SK-N-SH (cell line): ENCODE measurements at places on chromosomes 3 and 15. TPM values are rescaled to one million over a fixed set of nuclear protein-coding genes. Genes with fewer than 3 reads are reported as not detected.
A peak's percentile ranks its signal among the peaks of the same experiment; 100 is the strongest.

- DNase-seq, result no peak
These were observed 12.0 kb downstream of the CNTN3 start for GRCh38 chr3:74602471-74602870.

DNA sequence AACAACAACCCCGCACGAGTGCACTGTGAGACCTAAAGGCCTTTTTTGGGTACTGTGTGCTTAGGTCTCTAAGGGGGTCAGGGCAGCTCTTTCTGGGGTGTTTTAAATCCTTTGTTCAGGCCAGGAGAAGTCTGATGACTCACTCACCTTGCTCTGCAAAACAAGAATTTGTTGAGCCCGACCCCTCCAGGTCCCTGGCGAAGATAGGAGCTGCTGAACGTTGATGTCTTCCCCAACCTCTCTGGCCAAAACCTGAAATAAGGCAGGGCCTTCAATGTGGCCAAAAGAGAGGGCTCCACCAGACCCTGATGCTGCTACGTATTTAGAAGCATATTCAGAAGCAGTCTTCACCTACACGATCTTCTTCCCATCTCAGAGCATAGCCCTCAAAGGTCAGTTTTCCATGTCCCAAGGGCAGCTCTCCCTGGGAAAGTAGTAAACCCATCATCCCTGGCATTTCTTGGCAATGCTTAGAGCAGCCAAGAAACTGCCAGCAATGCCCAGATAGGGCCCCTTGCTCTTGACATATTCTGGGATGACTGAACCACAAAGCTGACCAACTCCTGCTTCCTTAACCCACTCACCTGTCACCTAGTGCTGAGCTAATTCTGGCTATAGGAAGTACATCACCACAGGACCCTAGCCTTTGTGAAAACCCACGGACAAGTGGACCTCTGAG, 27.1 kb downstream of the CCDC13 start:
- no peak for DNase-seq

DNA sequence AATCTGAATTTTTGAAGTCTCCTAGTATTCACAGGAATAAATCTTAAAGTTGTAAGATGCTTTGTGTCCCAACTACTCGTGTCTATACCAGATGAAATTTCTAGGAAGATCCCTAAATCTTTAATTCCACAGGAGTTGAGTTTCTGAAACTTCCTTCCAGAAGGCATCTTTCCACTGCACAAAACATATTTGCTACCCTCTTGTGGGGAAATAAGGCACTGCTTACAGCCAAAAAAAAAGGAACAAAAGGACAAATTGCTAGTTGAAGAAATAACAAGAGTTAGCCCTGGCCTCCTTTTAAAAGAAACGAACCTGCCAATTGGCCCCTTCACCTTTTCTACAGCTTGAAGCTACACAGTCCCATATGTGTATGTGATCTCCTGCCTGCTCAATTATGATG, 54.0 kb downstream of the TAFA4 start:
- peak; percentile 5 for DNase-seq

GRCh38 chr3:5016211-5017161, 37.2 kb downstream of the BHLHE40 start:
- DNase-seq, result no peak

GRCh38 chr15:29139072-29139471, 130.6 kb downstream of the NSMCE3 start:
- no peak for DNase-seq

DNA sequence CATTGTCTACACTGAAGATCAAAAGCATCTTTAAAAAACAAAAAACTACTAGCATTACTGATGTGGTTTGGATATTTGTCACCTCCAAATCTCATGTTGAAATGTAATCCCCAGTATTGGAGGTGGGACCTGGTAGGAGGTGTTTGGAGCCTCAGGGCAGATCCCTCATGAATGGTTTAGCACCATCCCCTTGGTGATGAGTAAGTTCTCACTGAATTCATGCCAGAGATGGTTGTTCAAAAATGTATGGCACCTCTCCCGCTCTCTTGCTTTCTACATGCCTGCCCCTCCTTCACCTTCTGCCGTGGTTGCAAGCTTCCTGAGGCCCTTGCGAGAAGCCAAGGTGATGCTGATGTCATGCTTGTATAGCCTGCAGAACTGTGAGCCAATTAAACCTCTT, 136.6 kb upstream of the FHIT start:
- no peak for DNase-seq

DNA sequence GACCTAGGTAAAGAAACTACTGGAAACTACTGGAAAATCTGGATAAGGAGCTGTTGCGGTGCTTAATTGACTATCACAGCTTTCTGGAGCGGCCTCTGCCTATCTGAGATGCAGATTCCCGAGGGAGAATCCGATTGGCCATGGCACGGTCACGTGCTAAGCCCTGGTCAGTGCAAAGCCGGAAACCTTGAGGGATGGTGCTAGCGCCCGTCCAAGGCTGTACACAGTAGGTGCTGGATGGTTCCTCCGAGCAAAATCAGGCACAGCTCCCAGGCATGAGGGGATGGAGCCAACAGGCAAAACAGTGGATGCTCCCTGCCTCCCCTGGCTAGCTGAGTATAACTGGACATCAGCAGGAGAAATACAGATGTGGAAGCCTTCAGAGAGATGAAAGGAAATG, 238.7 kb upstream of the HES1 start:
- no peak for DNase-seq

DNA sequence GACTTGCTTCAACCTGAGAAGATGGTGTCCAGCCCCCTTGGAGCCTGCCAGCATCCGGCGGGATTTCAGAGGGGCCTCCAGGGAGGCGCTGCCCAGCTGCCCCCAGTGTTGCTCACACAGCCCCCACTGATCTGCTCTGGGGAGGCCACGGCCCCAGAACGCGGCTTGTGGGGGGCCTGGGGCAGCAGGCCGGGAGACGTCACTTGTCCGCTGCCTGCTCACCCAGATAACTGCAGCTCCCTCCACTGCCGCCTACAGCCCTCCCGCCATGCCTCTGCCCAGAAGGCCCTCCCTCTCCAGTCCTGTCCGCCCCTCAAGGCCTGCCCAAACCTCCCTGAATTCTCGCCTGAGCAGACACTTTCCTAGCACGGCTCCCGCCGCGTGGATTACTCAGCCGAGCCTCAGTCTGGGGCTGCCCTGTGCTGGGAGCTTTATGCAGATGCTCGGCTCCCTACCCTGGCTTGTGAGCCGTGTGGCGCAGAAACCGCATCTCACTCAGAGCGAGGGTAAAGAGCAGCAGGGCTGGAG, 17.2 kb upstream of the ADIPOQ start:
- DNase-seq, result no peak

GRCh38 chr3:133161656-133162055, 123.5 kb downstream of the TMEM108 start:
- DNase-seq, result no peak

- no peak for DNase-seq
These were observed 16.6 kb downstream of the GP9 start for GRCh38 chr3:129077222-129077621.

DNA sequence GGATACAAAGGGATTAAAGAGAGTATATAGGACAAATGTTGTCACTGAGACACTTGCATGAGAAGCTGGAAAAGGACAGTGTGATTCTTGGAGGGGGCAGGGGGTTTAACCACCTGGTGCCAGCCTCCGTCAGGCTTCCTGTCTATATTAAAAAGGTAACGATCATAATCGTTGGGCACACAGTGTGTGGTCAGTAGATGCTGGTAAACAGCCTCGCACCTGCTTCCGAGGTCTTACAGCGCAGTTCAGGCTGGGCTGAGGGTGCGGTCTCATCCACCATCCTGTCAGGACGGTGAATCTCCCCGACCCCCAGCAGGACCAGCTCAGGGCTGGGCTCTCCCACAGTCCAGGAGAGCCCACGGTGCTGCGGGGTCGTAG, 47.7 kb upstream of the SMAD6 start:
- no peak for DNase-seq

Gene CP
- polyA plus RNA-seq, result not detected in 2 replicates

Gene RPP25
- 1.7 TPM in 2 replicates for polyA plus RNA-seq

Gene PLD1
- 6.2 and 7.9 TPM in 2 replicates for polyA plus RNA-seq
